ENCODE measurements at places on chromosomes 3 and 15.

DNA sequence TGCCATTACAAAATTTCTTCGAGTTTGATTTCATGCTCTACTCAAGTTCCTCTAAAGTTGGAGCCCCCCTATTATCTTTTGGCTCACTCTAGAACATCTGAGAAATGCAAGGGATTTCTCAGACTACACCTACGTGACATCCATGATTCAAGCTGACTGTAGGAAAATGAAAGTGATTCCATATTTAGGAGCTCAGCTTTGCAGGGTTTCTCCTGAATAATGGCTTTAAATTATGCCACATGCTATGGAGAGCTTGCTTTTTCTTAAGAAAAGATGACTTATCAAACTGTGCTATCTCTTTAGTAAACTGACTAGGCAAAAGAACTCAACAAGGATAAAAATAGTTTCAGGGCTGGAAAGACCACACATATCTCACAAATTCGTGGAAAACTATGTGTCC lies 292.1 kb downstream of the LSAMP start:
- peak; percentile 40 for DNase-seq

- DNase-seq = peak; percentile 69
Measured at GRCh38 chr3:160400030-160400701, 716 bp downstream of the SMC4 start.

DNA sequence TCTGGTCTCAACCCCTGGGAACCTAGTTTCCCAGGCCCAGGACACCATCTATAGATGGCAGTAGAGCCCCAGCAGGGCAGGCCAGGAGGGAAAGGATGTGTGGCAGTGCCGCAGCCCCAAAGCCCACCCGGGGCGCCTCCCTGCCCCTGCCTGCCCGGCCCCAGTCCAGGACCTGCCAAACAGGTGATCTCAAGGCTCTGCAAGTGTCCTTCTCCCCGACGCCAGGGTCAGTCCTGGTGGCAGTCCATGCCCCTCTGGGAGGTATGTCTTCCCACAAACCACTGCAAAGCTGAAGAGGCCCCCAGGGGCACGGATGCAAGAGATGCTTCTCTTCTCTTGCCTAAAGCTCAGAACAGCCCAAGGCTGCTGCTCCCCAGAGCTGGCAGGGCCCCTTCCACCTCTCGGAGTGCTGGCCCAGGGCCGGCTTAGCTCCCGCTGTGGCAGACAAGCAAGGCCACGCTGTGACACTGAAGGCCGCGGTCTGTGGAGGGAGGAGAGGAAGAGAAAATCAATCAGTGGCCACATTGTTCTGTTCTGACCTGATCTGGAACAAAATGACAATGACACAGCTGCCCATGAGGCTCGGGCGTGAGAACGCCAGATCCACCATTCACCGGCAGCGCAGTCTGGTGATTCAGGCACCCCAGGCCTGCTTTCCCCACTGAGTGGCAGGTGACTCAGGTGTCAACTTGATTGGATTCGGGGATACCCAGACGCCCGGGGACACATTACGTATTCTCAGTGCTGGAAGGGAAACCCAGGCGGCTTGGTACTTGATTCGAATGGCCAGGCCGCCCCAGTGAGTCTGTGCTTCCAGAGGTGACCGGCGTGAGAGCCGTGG lies 34.0 kb downstream of the KLHL25 start:
- DNase-seq = no peak

- DNase-seq = no peak
Measured at GRCh38 chr15:25862472-25863110, 536 bp downstream of the ATP10A start.

DNA sequence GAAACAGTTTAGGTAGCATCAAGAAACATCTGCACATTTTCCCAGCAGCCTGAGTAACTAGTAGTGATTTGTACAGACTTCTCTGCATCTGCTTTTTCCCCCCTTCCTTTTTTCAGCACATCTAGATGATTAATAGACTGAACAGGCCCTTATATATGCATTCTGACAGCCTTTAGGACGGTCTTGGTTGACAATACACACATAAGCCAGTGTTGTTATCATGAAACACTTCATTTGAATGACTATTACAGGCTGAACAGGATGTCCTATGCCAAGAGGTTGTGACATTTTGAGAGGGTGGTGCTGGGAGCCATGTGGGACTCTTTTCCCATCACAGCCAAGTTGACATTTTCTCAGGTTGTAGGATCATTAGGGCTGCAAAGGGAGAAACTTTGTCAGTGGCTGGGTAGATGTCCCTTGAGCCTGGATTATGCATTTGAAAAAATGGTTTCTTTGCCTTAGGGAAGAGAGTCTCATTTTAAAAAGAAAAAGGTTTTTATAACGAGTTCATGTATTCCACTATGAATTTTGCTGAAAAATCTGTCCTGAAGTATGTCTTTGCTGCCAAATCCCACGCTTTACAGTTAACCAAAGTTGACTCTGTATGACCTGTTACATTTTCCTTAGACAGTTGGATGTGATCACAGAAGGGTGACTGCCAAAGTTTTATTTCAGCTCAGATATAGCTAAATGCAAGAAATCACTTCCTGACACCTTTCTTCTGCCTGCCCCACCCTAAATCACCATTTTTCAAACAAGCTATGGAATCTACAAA lies 73.7 kb downstream of the FILIP1L start:
- DNase-seq = peak; percentile 91

DNA sequence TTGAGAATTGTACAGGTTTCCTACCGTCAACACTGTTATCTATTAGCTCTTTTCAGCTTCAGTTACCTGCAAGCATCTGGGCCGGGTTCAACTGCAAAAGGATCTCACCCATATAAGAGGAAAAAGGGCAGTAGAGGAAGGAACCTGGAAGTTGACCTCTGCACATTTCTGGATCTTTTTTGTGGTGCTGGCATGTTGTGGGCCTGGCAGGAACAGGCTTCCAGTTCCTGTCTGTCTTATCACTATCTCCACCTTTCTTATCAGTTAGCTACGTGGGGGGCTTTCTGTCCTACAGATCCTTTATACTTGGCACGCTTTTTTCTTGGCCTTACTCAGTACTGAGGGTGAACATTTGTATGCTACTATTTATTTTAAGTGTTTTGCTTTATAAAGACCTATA lies 42.2 kb upstream of the TJP1 start:
- no peak for DNase-seq

GRCh38 chr3:106104078-106104477 lies 235.3 kb upstream of the CBLB start:
- DNase-seq = no peak

GRCh38 chr15:63395730-63396151 lies 14.1 kb upstream of the CA12 start:
- DNase-seq = no peak

DNA sequence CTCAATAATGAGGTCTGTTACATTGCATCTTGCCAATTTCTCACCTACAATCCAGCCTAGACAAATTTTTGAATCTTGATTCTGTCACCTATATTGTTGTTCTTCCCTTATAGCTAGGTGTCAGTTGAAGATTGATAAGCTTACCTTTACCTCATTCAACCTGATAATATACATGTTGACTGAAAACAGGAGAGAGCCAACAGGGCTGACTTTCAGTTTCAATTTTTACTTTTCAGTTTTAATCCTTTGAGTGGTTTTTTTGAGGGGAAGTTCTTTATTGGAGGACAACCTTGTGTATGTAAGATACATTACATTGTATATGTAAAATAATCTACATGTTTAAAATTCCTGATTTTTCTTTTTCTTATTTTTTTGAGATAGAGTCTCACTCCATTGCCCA lies 5.8 kb downstream of the ATP13A5 start:
- no peak for DNase-seq

DNA sequence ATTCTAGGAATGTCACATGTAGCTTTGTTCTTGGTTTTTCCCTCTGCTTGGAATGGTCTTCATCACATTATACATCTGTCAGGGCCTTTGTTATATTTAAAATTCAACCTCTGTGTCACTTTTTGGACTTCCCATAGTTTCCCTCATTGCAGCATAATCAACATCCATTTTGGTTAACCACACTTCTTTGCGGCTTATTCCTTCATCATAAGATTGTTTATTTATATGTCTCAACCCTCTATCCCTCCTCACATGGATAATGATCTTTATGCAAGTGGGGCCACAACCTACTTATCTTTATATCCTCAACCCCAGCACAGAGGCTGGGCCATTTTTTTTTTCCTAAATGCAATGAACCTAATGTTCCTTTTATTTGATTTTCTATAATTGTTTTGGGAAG lies 260.0 kb upstream of the THBS1 start:
- DNase-seq = no peak

- DNase-seq = no peak
Measured at GRCh38 chr3:36891701-36892160, 53.1 kb downstream of the TRANK1 start.

DNA sequence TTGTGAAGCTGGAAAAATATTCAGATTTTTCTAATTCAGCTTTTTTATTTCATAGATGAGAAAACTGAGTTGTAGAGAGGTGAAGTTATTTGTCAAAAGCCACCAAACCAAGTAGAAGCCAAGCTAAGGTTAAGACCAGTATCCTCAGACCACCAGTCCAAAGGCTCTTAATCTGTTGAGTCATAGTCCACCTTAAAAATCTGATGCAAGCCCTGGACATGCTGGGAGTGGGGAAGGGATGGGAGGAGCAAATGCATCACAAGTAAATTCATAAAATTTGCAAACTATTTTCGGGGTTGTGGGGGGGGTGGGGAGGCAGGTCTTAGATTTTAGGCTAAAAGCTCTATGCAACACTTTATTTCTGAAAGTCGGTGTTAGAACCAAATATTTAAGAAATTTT lies 307.7 kb upstream of the SEMA6D start:
- DNase-seq = peak; percentile 72

- no peak for DNase-seq
Measured at GRCh38 chr15:78672285-78673014, 31.4 kb upstream of the CHRNB4 start.

- no peak for DNase-seq
Measured at GRCh38 chr3:72659188-72659587, 189.1 kb downstream of the SHQ1 start.

GRCh38 chr15:92020804-92021203 lies 167.3 kb downstream of the SLCO3A1 start:
- DNase-seq = peak; percentile 92

GRCh38 chr15:42151736-42152135 lies 4.7 kb downstream of the PLA2G4F start:
- DNase-seq = peak; percentile 9

DNA sequence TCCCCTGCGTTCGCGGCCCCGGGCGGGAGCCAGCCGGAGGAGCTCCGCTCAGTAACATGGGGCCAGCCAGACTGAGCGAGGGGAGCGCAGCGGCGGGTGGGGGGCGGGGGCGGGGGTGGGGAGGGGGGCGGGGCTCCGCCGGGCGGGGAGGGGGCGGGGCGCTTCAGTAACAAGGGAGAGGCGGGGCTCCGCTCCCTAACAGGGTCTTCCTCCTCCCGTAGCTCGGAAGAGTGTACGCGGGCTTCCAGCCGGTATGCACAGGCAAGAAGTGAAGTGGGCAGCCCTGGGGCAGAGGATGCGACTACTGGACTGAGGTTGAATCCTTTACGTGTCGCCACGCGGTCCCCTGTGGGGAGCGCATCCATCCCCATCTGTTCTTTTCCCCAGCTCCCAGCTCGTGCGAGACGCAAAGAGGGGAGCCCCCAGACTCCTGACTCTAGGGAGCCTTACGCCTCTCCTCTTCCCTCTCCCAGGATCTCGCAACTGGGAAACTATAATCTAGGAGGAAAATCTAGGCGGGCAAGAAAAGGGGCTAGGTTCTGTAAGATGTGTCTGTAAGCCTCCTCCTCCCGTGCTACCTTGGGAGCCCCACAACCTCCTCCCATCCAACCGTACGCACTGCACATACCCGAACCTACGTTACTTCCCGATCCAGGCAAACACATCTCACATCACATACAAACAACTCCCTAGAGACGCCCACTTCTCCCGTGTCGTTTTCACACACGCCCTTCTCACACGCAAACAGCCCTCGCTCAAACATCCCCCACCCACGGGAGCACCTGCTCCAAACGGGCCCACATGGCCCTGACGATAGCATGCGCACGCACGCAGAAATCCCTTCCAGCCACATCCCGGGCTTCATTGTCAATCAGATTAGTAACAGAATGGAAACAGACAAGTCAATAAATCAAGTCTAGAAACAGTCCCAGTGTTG lies at the start of gene SHF:
Gene SHF (minus strand): TSS at position 73 of the 937 bp plus-strand sequence. CDS start 15 bp downstream, at position 58.
- peak; percentile 35 for DNase-seq

GRCh38 chr3:196513697-196514349 lies 1.3 kb downstream of the SMCO1 start:
- peak; percentile 59 for DNase-seq

- DNase-seq = no peak
Measured at GRCh38 chr15:51623386-51623938, 891 bp upstream of the DMXL2 start.

GRCh38 chr15:78989701-78990240 lies 44.9 kb upstream of the CTSH start:
- no peak for DNase-seq

GRCh38 chr3:46908986-46909534 lies 31.5 kb downstream of the PTH1R start:
- no peak for DNase-seq

- no peak for DNase-seq
Measured at GRCh38 chr3:182500289-182500688, 293.0 kb upstream of the ATP11B start.

- peak; percentile 31 for DNase-seq
Measured at GRCh38 chr3:114666623-114667022, 372.8 kb downstream of the TIGIT start.

DNA sequence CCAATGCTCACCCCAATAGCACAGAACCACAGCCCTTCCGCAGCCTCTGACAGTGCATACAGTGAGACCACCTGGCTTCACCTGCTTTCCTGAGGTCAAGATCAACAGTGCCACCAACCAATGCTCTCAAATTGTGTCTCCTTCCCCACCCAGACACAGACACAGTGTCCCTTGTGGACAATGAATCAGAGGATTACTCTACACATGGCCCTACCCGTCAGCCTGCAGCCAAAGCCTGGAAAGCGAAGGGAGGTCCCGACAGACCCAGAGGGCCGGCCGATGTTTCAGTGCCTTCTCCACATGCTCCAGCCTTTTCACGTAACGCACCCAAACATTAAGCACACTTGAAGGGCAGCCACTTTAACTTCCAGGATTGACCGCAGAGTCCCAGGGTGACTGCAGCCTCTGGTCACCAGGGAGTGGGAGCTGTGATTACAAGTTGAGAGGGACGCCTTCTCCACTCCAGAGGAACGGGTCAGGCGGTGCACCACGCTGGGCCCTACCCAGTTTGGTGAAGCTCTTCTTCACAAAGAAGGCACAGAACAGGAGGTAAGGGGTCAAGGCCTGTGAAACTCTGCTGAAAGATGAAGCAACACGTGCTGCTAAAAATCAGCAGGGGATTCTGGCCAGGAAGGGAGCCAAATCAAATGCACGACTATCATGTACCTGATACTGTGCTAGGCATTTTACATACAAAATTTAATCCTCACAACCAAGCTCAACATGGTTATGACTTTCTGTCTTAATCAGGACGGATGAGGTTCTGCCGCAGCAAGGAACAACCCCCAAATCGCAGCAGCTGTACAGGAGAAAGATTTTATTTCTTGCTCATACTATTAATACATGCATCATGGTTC lies 17.2 kb downstream of the KLHL25 start:
- no peak for DNase-seq

- no peak for DNase-seq
Measured at GRCh38 chr3:188693435-188693834, 478.3 kb upstream of the TPRG1 start.

- no peak for DNase-seq
Measured at GRCh38 chr3:54632834-54633233, 295.0 kb downstream of the LRTM1 start.

- DNase-seq = peak; percentile 9
Measured at GRCh38 chr3:174168026-174168425, 691.1 kb upstream of the NAALADL2 start.

- DNase-seq = no peak
Measured at GRCh38 chr3:127019449-127019848, 36.5 kb downstream of the PLXNA1 start.

- DNase-seq = peak; percentile 36
Measured at GRCh38 chr3:197171481-197172067, 126.8 kb downstream of the DLG1 start.

GRCh38 chr15:83746231-83746630 lies 92.3 kb downstream of the ADAMTSL3 start:
- no peak for DNase-seq
